Adrenal gland (tissue), 19 donors: ENCODE measurements at places on chromosomes 11 and 22.
A peak's percentile ranks its signal among the peaks of the same experiment; 100 is the strongest.

GRCh38 chr22:22822106-22822505, 65.5 kb upstream of the IGLL5 start:
- no peak for DNase-seq

DNA sequence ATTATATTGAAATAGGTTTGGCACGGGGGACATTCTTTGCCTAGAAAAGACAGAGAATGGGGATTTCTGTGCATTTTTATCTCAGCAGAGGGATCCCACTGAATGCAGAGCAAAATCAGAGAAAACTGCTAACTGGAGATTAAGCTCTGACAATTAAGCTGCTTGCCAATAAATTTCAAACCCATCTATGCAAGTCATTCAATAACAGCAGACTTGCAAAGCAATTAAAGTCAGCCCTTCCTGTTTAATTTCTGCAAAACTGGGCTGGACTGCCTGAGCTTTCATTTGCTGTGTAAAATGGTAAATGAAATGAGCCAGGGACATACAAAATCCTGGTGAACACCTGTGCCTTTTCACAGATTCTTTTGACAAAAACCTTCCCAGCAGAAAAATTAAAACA, 1273.9 kb upstream of the CNTN5 start:
- no peak for DNase-seq

GRCh38 chr11:73106347-73106746, 35.8 kb downstream of the FCHSD2 start:
- DNase-seq = no peak

DNA sequence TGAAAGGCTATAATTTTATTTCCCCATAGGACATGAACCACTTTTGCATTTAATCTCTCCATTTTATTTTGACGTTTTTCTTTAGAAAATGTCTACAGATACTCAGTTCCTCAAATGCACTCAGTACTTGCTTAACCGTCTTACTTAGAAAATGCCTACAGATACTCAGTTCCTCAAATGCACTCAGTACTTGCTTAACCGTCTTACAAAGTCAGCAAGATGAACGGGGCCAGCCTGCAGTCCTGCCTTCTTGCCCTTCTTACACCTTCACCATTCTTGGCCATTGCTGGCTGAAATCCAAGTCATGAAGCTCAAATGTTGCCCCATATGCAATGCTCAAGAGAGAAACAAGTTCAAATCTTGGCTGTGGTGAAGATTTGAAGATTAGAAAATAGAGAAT, 34.1 kb downstream of the CSNK2A3 start:
- DNase-seq = no peak

DNA sequence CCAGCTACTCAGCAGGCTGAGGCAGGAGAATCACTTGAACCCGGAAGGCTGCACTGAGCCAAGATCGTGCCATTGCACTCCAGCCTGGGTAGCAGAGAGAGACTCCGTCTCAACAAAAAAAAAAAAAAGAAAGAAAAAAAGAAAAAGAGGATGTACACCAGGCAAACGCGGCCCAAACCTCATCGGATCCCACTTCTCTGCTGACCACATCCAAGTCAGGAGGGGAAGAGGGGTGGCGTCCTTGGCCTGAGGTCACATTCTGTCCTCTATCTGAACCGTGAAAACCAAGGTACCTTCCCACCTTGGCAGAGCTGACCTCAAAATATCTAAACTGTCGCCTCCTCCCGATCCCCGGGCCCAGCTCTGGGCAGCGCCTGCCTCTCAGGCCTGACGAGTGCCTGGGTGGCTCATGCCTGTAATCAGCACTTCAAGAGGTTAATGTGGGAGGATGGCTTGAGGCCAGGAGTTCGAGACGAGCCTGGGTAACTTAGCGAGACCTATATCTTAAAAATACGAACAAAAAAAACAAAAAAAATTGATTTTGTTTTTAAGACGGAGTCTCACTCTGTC, 25.1 kb downstream of the RGL4 start:
- no peak for DNase-seq

DNA sequence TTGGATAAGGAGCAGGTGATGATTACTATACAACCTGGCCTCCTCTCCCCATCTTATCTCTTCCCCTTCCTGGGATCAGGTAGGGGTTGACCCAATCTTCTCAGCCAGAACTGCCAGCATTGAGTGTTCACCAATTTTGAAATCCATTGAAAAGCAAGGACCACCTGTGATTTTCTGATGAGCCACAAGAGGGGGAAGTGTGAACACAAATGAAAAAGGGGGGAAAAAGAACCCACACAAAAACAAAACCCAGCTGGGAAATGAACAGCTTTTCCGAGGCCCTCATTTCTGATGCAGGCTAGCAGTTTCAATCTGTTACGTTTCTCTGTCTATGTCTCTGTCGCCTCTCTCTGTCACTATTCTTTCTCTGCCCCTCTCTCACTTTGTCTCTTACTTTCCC, 161.9 kb downstream of the INSC start:
- no peak for DNase-seq

DNA sequence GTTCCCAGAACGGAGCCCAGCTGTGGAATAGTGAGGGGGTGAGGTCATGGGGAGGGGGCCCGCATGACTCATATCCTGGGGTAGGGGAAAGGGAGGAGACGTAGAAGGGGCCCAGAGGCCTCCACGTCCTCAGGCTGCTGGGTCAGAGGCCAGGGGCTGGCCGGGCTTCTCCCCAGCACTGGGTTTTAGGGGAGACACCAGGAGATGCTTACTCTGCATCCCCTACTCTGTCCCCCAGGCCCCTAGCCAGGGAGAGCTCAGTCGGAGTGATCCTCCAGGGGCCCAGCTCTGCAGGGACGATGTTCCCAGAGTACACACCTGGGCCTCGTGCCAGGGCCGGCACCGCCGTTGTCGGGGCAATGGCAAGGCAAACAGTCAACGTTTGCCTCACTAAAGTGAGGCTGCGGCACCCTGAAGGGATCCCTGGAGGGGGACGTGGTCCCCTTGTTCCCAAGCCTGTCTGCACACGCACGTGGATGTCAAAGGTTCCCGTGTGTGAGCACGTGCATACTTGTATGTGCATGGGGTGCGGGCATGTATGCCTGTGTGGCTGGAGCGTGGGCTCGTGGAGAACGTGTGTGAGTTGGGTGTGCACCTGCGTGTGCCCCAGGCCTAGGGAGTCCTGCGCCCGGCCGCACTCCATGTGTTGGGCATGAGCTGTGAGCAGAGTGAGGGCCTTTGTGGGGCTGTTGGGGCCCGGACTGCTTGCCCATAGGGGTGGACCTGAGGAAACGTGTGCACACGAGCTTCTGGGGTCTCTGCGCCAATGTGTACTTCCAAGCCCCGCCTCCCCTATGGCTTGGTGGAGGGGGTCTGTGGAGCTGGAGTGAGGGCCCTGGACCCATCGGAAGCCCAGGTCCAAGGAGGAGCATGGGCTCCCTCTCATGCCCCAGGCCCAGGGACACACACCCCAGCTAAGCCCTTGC, 14.2 kb downstream of the PRR33 start:
- DNase-seq = peak; percentile 91

DNA sequence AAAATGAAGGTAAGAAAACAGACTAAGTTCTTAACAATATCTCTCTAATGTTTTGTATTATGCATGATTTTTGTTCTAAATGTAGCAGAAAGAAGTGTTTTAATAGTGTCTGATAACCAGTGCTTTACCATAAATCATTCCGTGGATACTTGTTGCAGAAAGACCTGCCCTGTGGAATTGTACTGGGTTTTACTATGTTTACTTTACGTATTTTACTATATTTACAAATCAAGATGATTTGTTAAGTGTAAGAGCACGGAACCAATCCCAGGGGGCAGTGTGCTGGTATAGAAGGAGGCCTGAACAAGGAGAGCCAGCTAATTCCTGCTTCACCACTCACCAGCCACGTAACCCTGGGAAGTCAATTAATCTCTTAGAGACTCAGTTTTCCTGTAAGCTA, 1.4 kb downstream of the HTR3B start:
- DNase-seq = no peak

DNA sequence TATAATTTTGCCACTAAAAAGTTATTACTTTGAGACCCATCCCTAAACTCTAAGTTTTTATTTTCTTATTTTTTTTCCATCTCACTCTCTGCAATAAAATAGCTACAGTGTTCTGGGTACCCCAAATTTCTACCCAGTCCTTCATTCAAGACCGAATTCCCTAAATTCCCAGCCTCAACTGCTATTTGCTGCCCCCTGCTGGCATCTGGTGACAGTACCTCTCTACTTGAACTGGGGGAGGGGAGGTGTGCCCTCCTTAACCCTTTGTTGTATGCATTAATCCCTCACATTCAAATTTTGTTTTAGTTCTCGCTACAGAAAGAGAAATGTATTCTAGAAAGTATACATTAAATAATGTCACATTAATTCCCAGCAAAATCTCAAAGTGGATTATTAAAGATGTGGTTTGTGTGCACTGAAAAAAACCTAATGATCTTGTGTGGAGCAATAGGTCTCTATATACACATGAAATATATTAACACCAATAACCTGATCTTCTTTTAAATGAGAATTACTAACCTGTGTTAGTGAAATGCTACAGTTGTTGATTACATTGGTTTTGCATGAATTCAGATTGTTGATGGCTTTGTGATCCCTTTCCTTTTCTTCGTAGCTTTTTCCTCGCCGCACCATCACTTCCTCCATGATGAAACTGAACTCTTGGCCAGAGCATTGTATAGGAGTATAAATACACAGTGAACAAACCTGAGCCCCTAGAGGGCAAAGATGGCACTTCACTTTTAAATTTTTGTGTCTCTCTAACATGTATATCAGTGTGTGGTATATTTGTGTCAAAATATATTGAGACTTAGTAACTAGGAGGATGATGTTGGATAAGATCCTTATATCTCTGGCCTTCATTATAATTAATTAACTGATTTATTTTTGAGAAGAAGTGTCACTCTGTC, 590.0 kb downstream of the METTL15 start:
- peak; percentile 78 for DNase-seq

- DNase-seq = no peak
Measured at GRCh38 chr11:61893981-61894380, 2.6 kb upstream of the FADS3 start.

GRCh38 chr22:36277482-36278291, 24.8 kb downstream of the APOL1 start:
- peak; percentile 68 for DNase-seq

DNA sequence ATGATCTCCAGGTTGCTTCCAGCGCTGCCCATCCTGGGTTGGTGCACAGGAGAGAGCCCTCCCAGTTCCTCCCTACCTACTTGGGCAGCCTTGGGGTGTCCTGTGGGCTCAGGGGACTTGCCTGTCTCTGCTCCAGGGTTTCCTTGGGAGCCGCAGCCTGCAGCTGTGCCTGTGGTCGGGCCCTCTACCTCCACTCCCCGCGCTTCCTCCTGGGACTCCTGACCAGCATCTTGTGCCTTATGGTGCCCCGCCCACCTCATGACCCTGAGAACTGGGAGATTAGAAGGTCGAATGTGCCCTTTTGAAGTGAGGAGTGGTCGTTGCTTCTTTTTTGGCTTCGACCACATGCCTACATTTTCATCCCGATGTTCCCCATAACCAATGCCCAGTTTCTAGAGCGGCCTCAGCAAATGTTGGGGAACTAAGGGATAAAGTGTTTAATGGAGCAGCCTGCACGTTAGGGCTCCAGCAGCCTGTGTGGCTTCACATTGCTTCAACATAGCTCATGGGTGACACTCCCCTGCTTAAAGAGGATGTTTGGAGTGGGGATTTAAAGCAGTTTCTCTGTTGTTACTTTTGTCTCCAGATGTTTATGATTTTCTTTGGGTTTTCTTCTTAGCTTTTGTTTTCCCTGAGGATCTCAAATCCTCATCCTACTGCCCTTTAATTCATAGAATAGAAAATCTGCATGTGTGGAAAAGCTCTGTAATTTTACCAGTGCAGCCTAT, 248.8 kb downstream of the TBC1D22A start:
- DNase-seq = no peak

- DNase-seq = no peak
Measured at GRCh38 chr11:16841984-16842383, 103.5 kb downstream of the C11orf58 start.

DNA sequence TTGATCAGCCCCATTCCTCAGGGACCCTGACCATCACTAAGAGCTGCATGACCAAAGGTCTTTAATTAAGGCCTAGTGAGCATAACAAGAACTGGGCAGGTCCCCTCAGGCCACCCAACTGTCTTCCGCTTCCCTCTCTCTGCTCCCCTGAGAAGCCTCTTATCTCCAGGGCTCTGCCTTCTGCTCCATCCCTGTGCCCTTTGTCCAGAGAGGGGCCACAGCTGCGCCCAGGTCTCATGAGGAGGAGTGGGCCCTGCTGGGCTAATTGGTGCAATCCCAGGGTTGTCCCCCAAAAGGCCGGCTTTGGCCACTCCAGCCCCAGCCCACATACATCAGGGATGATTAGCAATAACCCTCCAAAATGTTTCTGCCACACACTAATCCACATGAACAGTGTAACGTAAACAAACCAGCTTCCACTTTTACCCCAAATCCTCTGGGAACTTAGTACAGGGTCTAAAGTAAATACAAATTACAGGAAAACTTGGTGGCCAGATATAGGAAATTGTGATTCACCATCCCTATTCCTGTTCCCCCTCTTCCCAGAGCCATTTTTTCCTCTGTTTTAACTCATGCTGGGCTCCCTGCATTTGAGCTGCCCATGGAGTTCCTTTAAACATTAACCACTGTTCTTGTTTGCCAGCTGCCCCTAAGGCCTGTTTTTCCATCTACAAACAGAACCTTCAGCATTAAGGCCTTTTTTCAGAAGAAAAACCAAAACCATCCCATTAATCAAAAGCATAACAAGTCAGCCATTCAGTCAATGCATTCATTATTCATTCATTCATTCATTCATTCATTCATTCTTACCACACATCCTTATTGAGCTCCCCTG, 34.6 kb upstream of the CAVIN3 start:
- no peak for DNase-seq

- no peak for DNase-seq
Measured at GRCh38 chr11:119461229-119461963, 38.4 kb upstream of the THY1 start.

DNA sequence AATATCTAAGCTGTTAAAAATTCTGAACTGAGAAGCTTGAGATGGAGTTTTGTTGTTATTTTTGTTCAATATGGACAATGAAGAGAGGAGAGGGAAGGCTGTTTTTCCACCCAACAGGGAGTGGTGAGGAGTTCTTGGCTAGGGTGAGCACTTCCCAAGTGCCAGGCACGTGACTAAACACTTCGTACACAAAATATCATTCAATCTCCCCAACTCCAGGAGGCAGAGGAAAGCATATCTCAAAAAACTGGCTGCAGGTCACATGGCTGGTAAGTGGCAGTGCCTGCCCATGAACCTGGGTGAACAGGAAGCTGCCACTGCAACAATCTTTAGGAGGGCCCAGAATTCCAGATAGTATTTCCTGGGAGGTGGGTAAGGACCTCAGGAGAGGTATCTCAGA, 11.6 kb downstream of the ELF5 start:
- no peak for DNase-seq

- DNase-seq = peak; percentile 66
Measured at GRCh38 chr11:86940122-86940777, 14.9 kb downstream of the FZD4 start.

DNA sequence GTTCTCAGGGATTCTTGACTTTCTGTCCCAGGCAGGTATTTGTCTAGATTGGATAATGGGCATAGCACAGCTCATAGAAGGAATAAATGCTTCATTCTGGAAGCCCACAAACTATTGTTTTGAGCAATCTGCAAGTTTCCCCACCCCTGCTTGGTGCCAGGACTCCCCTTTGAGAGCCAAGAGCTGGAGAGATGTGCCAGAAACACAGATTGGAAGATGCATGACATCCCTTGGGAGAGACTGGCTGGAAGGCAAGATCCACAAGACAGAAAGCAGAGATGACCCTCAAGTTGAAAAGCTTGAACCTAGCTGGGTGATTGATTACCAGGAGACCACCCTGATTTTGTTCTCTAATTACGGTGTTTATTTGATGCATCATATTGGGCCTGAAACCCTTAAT, 89.2 kb upstream of the E2F8 start:
- no peak for DNase-seq
